CD4-positive, alpha-beta T cell treated with Interleukin-6 at 100 ng/mL for 8 hours (primary cell): ENCODE measurements at places on chromosomes 5 and 9.

GRCh38 chr5:81924442-81924841, 47.4 kb upstream of the ATG10 start:
- no peak for DNase-seq

- no peak for DNase-seq
Measured at GRCh38 chr5:162240734-162241133, 173.2 kb downstream of the GABRG2 start.

- DNase-seq = no peak
Measured at GRCh38 chr5:23877847-23878246, 370.4 kb downstream of the PRDM9 start.

GRCh38 chr9:131397100-131397790, 3.4 kb downstream of the PRRC2B start:
- DNase-seq = no peak

GRCh38 chr5:132363431-132364112, 5.9 kb upstream of the SLC22A5 start:
- DNase-seq = no peak

- no peak for DNase-seq
Measured at GRCh38 chr5:15983392-15983791, 196.2 kb downstream of the MARCHF11 start.

GRCh38 chr5:39353717-39354399, 10.4 kb downstream of the C9 start:
- DNase-seq = no peak

- DNase-seq = no peak
Measured at GRCh38 chr5:123696921-123697341, 185.0 kb downstream of the CSNK1G3 start.

- DNase-seq = no peak
Measured at GRCh38 chr9:70578720-70579119, 164.3 kb upstream of the KLF9 start.

- no peak for DNase-seq
Measured at GRCh38 chr5:140574165-140574564, 9.5 kb downstream of the SLC35A4 start.

- no peak for DNase-seq
Measured at GRCh38 chr9:107388890-107389289, 100.7 kb downstream of the KLF4 start.

DNA sequence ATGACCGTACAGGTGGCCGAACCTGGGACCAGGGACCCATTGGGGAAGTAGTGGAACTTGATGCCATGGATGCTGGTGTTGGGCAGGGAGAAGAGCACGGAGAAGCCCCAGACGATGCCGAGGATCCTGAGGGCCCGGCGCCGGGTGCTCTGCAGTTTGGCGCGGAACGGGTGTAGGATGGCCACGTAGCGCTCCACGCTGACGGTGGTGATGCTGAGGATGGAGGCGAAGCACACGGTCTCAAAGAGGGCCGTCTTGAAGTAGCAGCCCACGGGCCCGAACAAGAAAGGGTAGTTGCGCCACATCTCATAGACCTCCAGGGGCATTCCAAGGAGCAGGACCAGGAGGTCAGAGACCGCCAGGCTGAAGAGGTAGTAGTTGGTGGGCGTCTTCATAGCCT, 585 bp downstream of the NMUR2 start:
- DNase-seq = no peak

GRCh38 chr5:62343428-62343827, 37.4 kb downstream of the KIF2A start:
- DNase-seq = no peak

GRCh38 chr5:102792705-102793104, 37.6 kb downstream of the PAM start:
- DNase-seq = no peak

DNA sequence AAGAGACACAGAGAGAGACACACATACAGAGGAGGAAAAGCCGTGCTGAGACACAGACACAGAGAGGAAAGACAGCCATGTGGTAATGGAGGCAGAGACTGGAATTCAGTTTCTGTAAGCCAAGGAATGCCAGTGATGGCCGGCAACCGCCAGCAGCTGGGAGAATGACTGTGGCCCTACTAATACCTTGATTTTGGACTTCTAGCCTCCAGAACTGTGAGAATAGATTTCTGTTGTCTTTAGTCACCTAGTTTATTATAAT, 90.2 kb downstream of the TARS1 start:
- no peak for DNase-seq

DNA sequence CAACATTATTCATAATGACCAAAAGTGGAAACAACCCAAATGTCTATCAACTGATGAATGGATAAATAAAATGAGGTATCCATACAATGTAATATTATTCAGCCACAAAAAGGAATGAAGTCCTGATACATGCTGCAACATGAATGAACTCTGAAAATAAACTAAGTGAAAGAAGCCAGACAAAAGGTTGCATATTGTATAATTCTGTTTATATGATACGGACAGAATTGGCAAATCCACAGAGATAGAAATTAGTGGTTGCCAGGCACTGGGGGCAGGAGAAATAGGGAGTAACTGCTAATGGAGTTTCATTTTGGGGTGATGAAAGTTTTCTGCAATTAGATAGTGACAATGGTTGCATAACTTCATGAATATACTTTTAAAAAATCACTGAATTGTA, 47.0 kb downstream of the KIF24 start:
- no peak for DNase-seq

DNA sequence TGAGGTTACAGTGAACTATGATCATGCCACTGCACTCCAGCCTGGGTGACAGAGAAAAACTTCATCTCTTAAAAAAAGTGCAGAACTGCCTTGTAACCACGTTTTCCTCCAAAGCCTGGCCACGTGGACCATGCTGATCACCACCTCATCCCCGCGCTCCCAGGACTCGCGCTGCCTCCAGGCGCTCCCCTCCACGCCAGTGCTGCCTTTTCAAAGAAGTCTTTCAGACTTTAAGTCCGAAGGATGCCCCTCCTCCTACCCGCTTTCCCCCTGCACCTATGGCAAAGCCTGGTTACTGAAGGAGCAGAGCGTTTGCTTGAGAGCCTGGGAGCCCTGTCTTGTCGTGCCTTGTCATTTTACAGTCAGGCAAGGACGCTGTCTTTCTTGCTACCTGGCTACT, 43.8 kb downstream of the HABP4 start:
- no peak for DNase-seq

DNA sequence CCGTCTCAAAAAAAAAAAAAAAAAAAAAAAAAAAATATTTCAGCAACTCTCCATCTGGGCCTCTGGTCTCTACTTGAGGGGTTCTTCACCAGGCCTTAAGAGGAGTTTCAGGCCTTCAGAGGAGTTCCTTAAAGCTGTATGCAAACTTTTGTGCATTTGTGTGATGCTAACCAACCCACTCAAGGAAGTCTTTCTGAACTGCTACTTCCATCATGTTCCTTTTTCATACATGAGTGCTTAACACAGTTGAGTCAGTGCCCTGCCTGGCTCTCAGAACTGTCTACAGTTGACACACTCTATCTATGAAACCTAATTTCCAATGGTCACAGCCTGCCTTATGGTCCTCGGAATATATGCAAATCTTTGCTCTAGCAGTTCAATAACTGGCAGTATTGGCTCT, 146.5 kb downstream of the MEF2C start:
- DNase-seq = no peak

DNA sequence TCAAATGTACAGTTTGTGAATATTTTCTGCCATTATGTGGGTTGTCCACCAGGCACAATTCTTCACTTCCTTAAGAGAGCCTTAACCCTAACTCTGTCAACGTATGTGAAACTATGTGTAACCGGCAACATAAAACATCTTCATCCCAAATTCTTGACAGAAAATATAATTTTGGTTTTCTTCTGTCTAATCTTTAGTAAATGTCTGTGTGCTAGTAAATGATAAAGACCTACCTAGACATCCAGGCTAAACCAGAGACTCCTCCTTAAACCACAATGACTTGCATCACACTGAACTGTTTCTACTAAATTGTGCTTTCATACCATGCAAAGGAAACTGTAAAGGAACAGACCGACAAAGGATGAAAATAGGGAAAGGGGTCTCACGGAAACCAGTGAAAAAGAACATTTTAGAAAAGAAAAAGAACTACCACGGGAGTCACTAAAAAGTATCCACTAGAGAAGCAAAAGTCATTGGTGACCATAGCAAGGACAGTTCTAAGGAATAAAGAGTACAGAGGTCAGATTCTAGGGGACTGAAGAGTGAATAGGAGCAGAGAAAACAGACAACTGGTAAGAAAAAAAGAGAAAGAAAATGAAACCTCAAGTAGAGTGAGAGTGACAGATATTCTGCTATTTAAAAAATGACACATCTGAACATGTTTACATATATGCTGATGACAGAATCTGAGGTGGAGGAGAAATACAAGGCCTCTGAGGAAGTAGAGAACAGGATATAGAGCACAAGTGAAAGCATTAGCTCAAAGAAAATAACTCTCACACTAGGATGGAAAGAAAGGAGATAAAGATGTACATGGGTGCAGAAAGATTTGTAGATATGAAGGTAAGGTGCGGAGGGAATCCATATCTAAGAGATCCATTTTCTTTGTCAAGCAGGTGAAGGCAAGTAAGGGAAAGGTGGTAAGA, 49.4 kb downstream of the FNIP1 start:
- DNase-seq = peak; percentile 13

DNA sequence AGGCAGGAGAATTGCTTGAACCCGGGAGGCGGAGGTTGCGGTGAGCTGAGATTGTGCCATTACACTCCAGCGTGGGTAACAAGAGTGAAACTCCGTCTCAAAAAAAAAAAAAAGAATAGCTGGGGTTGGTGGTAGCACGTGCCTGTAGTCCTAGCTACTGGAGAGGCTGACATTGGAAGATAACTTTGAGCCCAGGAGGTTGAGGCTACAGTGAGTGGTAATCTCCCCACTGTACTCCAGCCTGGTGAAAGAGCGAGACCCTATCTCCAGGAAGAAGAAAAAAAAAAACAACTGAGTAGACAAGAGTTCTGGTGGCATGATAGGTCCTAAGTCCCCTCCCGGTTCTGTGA, 26.3 kb downstream of the GOLGA2 start:
- DNase-seq = no peak

GRCh38 chr9:126615245-126615790, 1.6 kb downstream of the LMX1B start:
- no peak for DNase-seq
